ENCODE measurements at places on chromosomes 2 and 18.

GRCh38 chr2:235508371-235509160 is 14.7 kb downstream of the AGAP1 start:
- DNase-seq: no peak

GRCh38 chr2:64203858-64204632 is 59.8 kb upstream of the PELI1 start:
- no peak for DNase-seq

DNA sequence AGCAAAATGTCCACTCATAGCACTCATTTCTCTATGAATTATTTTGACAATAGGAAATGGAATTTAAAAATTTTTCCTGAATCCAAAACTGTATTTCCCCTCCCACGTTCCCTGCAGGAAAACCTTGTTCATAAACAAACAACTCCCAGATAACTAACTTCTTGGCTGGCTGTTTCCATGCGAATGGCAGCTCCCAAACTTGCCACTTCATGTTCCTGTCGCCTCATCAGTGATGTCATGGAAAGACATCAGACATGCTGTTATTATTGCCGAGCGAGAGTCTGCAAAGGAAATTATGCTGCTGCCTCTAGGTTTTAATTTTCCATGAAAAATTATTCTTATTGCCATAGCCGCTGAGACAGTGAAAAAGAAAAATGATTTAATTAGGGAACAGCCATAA is 117.0 kb upstream of the RIOK3 start:
- no peak for DNase-seq

GRCh38 chr2:77631007-77631406 is 108.8 kb upstream of the LRRTM4 start:
- DNase-seq: no peak

DNA sequence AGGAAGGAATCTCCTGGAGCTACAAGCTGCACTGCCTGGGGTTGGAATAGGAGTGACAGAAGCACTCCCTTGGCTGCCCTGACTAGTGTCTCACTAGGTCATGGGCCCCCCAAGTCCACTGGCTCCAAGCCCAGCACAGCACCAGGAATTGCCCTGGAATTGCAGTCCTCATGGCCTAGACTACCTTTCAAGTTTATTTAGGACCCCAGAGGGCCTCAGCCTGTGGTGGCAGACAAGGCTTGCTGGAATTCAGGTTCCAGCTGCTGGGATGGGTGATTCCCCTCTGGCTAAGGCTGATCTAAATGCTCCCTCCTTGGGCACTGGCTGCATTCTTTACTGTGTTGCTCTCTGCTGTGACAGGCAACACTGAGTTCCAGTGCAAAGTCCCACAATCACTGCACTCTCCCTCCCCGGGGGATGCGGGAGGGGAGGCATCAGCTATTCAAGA is 14.0 kb downstream of the STRADB start:
- DNase-seq: no peak

DNA sequence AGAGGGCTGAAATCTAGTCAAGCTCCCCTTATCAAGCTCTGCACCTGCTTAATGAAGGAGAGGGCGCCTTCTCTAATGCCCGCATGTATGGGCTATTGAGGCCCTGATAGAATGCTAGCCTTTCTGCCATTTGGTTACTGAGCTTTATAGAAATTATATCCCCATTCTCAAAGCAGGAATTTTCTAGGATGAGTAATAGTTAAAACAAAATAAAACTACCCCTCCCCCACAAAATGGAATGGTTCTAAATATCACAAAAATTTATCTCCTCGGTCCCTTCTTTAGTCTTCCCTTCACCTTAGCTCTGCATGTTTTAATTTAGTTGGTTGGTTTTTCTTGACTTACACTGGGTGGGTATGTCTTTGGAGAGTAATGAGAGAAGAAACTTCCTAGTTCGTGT is 37.7 kb downstream of the CD28 start:
- DNase-seq: no peak

- DNase-seq: no peak
Observed at GRCh38 chr2:162749994-162750393, 88.6 kb downstream of the KCNH7 start.

DNA sequence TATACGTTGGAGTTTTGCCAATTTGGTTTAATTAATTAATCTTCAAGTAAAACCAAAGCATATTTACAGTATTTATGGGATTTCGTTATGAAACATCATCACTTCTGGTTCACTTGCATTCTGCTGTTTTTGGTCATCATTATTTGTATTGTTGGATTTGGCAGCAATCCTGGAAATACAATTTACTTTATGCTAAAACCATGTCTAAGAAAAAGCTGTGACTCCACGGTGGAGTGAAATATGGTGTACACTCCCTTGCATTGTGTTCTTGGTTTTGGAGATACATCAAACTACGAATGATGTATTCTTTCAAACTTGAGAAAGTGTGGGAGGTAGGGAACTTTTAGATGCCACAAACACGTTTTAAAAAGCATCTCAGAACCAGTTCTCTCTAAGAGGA is 106.4 kb downstream of the CTAGE1 start:
- DNase-seq: no peak

GRCh38 chr2:23530909-23531276 is 145.9 kb downstream of the KLHL29 start:
- no peak for DNase-seq

DNA sequence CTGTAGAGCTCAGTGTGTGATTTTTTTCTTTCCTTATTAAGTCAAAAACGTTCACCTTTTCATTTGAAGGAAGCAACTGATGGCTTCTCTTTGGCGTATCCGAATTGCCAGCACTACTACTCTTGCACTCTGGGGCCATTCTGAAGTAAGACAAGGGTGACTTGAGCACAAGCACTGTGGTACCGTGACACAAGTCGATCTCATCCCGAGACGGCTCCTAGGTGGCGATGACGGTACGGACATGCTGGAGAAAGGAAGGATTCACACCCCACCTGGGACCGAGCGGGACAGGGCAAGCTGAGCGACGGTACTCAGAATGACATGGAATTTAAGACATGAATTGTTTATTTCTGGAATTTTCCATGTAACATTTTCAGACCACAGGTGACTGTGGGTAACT is 36.8 kb upstream of the LDLRAD4 start:
- no peak for DNase-seq

DNA sequence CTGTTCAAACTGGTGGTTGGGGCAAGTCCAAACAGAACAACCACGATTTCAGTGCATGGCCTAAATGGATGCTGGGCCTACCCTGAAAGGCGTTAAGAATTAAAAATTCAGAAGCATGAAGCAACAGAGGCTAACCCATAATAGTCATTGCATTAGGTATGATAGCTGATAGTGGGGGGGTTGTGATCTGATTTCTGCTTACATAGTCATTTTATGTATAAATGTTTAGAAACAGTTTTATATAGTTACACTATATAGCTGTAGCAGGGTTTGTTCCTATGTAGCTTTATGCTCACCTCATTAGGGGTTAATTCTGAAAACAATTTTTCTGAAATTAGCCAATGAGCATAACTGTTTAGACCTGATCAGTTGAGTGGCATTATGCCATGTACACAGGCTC is 9.6 kb downstream of the TAF1B start:
- DNase-seq: no peak

DNA sequence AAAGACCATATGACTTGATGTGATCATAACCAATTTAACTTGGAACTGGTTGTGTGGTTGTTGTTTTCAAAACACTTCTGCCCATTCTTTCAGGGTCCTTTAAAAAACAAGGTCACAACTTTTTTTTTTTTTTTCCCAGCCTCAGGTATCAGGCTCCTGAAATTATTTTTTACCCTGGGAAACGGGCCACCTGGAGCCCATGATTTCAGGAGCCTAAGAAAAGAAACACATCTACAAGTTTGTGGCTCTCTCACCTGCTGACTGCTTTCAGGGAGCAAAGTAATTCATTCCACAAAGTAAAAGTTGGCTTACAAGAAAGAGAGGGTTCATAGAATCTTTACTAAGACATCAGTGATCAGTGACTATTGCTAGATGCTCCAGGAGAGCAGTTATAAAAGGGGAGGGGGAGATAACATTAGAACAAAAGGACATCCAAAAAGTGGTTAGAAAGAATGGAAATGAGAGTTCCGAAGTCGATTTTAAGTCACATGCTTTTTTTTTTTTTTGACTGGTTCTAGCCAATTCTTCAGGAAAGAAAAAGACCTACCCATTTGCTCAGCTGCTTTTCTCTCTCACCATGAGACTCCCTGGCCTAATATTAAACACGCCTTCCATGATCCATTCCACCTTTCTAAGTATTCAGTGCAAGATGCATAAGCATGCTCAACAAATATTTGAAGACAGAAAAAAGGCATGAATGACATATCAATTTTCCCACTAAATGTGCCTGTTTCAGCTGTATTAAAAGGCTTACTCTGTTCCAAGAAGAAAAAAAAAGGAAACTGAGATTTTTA is 267.3 kb downstream of the LRATD1 start:
- DNase-seq: no peak

GRCh38 chr2:170377500-170378207 is 199.7 kb downstream of the MYO3B start:
- DNase-seq: no peak

- DNase-seq: no peak
Observed at GRCh38 chr2:182933629-182934028, 67.2 kb upstream of the FRZB start.

DNA sequence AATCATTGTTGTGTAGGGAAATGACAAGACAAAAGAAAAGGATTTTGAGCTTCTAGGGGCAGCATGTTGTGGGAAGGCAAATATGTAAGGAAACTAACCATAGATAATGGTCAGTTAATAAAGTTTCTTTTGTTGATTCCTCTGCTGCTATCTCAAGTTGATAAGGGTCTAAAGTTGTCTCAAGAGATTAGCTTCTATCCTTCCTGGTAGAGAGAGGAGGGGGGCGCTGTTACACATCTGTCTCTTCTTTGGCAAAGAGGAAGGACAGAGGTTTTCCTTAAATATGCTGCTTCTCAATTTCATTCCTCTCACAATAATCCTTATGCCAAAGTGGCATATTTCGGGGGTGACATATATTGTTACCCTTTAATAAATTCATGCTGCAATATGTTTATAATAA is 944.0 kb downstream of the DPP10 start:
- DNase-seq: no peak

- no peak for DNase-seq
Observed at GRCh38 chr18:3442919-3443318, 7.1 kb upstream of the TGIF1 start.

GRCh38 chr2:19313553-19313952 is 44.9 kb downstream of the OSR1 start:
- no peak for DNase-seq

Data from stimulated activated CD8-positive, alpha-beta memory T cell treated with anti-CD3 and anti-CD28 coated beads, Interleukin-15, amount 100 ng/mL, for 24 hours (primary cell).